ENCODE measurements at places on chromosomes 12 and 14.

GRCh38 chr12:50190859-50191258, 23.7 kb upstream of the CERS5 start:
- no peak for DNase-seq

DNA sequence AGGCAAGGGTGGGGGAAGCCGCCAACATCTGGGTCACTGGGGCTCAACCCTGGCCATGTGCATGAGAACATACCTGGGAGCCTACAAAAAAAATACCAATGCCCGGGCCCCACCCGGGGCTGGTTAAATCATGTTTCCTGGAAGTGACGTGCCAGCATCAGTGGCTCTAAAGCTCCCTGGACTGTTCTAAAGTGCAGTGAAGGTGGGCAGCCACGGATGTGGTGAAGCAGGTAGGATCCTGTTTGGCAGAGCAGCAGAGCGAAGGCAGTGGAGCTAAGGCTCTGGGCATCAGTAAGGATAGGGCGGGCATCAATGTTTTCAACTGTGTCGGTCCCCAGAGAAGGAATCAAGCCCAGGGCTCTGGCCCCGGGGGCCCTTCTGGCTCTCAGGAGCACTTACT, 525 bp upstream of the GPR68 start:
- DNase-seq: no peak

- DNase-seq: no peak
These were observed 71.2 kb downstream of the PPFIBP1 start for GRCh38 chr12:27595231-27595642.

DNA sequence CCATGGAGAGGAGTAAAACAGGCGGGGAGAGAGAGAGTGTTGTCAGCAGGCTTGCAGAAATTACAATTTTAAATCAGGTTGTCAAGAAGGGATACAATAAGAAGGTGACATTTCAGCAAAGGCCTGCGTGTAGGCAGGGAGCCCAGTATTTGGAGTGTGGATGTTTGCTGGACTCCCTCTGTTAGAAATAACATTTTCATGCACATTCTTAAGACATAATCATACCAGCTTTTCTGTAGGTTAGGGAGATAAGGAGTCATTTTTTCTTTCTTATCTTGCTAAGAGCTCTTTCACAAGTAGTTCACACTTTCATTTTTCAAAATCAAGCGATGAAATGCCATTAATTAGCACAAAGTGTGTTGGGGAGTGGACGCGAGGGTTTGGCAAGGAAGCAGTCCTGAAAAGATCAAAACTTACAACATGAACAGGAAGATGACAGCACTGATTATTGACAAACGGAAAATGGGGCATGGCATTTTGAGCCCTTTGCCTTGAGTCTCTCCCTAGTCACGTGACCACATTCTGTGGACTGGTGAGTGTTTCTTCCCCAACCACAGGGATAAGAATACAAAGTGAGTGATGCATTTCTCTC, 160.2 kb downstream of the DAD1 start:
- DNase-seq: no peak

DNA sequence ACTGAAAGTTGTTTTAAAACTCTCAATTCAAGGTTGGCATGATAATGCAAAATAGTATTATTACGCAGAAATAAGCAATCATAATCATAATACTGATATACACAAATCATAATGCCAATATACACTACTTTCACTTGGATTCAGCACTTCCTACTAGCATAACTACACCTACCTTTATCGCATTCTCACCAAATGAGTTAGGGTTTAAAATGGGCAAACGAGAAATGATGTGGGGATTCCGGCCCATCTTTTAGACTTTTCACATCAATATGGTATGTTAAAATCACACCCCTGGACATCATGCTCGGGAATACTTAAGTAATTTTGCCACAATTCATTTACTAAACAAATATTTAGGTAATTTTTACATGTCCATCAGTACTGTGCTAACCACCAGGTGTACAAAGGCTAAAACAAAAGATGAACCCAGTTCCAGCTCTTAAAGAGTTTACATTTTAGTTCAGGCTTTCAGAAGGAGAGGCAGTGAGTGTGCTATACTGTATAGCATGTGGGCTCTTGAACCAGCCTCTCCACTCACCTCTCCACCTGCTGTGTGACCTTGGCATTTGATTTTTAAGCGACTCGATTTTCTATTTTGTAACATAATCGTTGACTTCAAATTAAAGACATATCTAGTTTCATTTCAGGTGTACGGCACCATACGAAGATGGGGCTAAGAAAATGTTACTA, 1.1 kb upstream of the USP15 start:
- DNase-seq: peak; percentile 64

- DNase-seq: no peak
These were observed 7.8 kb upstream of the CALM1 start for GRCh38 chr14:90388982-90389381.

DNA sequence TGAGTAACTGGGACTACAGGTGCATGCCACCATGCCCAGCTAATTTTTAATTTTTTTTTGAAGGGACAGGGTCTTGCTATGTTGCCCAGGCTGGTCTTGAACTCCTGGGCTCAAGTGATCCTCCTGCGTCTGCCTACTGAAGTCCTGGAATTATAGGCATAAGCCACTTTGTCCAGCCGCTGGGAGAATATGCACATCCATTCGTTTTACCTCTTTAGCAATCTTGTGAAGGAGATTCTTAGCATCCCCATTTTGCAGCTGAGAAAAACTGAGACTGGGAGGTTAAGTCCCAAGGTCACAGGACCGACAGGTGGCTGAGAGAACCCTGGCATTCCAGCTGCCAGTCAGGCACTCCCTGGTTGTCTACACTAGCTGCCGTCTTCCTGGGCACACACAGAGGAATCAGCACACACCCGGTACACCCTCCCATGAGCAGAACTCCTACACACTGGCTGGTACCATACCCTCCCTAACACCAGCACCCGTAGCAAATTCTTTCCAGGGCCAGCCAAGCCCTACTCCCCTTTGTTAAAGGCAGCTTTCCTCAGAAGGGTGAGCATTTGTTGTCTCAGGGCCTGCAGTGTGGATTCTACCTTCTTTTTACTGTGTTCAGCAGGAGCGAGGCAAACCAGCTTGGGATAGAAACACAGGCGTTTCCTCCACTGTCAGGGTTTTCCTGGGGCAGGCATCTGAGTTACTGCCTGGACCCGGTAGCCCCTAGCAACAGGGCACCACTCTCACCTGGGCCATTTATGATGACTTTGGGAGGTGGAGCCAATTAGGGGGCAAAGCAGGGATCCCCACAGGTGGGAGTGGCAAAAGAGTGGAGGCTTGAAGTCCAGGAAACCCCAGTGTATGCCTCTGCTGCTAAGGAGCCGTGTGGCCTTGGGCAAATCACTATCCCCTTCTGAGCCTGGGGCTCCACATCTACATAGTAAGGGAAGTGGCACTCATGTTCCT, 70.2 kb downstream of the IRF2BPL start:
- DNase-seq: no peak

- DNase-seq: no peak
These were observed 56.6 kb downstream of the BCL2L14 start for GRCh38 chr12:12127304-12127703.

DNA sequence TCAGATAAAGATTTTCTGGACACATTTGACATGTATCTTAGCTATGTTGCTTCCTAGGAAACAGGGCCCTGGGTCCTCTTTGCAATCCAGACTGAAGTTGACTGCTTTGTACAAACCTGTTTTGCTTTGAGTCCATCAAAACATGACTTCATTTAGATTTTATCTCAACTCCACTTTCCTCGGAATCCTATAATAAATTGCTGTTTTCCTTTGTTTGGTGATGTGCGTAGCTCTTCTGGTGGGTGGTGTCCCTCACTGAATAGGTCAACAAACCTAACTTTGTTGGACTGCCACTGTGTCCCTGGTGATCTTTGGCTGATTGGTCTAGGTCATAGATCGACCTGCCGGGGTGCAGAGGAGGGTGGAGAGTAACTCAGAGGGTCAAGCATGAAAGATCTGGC, 735 bp upstream of the P2RX7 start:
- no peak for DNase-seq

- no peak for DNase-seq
These were observed 3.4 kb upstream of the TRAFD1 start for GRCh38 chr12:112121780-112122565.
